Peyer's patch (tissue), 4 donors: ENCODE measurements at places on chromosomes 7 and 10. TPM values are rescaled to one million over a fixed set of nuclear protein-coding genes. Genes with fewer than 3 reads are reported as not detected.

DNA sequence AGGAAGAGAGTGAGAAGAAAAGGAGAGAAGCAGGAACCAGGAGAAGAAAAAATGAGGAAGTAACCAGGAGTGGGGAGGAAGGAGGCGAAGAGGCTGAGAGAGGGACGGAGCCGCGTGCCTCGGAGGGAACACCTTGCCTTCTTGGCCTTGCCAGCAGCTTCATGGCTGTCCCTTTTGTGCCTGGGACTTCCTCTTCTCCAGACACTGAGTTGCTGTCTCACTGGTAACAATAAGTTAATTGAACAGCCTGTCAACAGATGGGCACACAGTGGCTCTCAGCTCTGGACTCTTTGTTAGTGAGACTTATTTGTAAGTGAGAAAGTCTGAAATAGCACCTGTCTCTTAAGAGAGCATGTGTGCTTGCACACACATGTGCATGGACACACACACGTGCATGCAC, 83.2 kb downstream of the GATA3 start:
- no peak for DNase-seq

GRCh38 chr10:122638106-122638505, 61.5 kb downstream of the C10orf120 start:
- DNase-seq = peak; percentile 17

The MGMT gene
- 43.7 TPM for total RNA-seq

The ADAMTS14 gene
- total RNA-seq = 5.2 TPM
